ENCODE measurements at places on chromosomes 1 and 21.

DNA sequence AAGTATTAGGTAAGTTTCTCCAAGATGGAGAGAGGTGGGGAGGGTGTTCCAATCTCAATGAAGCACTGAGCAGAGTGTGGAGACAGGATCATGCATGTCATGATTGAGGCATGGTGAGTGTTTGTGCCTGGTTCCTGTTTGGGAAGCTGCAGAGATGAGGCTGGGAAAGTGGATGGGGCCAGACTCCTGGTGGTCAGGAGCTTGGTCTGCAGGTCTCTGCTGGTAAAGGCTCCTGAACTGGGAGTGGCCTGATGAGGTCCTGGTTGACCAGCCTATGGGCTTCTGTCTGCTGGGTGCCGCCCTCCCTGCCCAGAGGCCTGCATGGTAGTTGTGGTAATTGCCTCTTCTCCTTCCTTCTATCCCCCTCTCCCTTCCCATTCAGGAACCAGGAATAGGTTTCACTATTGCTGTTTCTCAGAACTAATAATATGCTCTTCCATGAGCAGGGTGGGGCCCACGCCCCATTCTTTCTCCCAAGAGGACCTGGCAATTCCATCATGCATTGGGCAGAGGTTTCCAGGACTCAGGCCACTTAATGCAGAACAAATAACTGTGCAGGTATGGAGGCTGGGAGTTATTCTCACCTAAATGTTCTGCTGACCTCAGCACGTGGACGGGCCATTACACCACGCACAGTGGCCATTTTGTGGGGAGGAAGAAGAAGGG is 24.5 kb downstream of the PROK1 start:
- DNase-seq = peak; percentile 32

GRCh38 chr1:178030467-178030866 is 60.6 kb upstream of the SEC16B start:
- DNase-seq = no peak

- DNase-seq = no peak
Observed at GRCh38 chr1:231359113-231359512, 21.0 kb downstream of the SPRTN start.

DNA sequence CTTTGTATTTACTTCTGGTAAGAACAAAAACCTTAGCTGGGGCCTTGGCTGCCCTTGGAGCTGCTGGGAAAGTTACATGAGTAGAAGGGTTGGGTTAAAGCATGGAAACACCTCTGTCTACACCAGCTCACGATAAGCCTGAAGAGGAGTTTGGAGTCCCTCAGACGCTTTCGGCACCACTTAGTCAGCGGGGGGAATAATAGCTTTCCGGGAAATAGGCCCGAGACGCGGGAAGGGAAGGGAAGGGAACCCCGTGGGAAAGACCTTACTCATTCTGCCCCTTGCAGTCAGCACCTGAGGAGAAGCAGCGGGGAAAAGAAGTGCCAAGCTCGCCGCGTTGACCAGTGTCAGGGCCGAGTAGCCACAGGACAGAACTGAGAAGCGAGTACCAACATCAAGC is 66.4 kb upstream of the PDE9A start:
- DNase-seq = no peak

DNA sequence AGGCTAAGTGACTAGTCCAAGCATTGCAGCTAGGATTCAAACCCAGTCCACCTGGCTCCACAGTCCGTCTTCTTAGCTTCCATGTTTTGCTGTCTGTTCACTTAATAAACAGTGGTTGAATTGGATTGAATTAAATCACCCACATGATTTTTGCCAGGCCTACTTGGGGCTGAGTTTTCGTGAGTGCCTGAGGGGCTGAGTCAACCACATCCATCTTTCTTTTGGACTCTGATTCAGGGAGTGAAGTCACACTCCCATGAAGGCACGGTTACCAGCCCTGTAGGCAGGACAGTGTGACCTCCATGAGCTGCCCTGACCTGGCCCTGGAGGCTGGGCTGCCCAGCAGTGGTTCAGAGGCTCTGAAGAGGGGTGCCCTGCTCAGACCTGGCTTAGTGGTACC is 123.7 kb downstream of the ACTL8 start:
- DNase-seq = no peak

GRCh38 chr1:53641481-53642214 is 97.3 kb downstream of the GLIS1 start:
- no peak for DNase-seq

DNA sequence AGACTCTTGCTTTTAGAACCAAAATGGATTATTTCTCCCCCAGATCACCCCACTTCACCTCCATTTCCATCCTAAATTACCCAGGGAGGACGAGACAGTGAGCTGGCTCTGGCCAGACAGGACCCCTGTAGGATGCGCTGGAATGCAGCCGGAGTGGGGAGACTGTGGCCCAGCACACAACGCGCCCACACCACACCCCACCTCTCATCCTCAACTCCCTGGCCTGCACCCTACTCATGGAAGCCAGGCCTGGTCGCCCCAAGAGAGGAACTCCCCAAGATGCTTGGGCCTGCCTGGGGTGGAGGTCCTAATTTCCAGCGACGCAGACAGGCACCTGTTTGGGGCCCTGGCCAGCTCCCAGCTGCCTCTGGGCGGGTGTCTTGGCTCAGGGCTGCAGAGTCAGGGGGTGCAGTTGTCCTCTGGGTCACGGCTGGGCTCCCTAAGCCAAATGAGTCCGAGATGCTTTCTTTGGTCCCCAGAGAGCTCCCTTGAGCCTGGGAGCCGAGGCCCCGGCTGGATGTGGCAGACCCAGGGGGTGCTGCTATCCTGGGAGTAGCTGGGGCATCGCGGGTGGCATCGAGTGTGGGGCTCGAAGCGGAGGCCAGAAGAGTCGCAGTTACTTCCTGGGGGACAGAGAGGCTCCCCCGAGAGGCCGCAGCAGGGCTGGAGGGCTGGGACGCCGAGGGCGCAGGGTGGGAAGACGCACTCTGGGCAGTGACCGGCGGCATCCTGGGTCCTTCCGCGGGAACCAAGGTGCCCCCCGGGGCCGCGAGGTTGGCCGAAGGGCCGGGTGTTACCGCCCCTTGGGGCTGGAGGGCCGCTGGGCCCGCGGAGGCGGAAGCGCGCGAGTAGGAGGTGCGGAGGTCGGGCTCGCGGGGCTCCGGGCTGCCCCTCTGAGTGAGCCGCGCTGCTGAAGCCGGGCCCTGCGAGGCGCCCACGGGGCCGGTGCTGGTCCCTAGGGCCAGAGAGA is 10.4 kb downstream of the CLEC20A start:
- DNase-seq = no peak

DNA sequence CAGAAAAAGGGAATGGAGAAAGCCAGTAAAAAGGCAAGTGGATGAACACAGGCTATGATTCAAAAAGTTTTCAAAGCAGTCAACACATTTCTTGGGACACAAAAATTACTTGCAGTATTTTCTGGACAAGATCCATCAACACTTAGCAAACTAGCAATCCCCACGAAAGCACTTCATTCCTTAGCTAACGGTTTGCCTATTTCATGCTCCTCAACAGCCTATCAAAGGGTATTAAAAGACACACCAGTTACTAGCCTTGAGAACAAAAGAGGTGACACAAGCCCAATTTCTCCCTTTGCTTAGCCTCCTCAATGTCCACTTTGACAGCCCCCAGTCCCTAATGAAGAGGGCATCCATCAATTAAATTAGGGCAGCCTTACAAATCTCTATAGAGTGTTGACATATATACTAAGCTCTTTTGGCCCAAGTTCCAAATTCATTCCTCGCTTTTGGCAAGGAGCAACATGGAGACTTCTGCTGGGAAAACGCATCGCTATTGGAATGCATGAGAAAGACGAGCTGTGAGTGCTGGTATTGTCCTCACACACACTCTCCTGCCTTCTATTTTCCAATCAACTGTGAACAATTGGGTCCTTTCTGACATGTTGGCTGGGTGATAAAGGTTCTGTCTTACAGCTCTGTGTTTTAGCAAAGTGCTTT is 180.0 kb downstream of the TNR start:
- DNase-seq = no peak

DNA sequence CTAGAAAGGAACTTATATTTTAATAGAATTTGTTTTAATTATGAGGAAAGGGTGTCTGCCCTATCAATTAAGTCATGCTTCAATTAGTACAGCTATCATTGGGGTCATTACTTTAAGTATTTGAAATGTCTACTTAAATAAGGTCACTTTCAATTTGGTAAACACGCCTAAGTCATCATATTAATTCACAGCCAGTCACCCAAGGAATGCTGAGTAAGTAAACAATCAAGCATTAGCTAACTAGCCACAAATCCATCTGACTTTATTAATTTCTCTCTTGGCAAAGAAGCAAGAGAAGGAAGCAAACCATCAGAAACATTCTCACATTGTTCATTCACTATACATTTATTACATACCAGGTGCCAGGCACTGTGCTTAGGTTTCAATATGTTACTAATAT is 1.2 kb upstream of the LRRC52 start:
- no peak for DNase-seq

DNA sequence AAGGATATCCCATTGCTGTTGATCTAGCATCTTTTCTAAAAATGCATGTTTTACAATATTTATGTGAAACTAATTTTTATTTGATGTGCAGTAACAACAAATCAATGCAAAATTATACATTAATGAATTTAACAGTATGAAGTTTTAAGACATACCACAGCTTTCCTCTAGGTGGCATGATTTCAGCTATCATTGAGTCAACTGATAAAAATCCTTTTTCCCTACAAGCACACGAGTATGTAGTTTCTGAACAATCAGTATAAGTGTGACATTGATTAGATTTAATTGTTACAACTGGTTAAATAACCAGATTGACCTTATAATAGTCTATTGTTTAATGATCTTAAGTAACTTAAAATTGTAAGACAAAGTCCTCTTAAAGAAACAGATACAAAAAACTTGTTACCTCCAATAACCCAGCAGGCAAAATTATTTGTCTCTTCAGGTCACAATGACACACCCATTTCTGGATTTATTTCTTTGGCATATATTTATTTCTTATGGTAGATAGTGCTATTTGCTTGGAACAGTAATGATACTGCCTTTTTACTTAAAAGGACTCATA is 5.8 kb upstream of the TGFB2 start:
- DNase-seq = no peak

DNA sequence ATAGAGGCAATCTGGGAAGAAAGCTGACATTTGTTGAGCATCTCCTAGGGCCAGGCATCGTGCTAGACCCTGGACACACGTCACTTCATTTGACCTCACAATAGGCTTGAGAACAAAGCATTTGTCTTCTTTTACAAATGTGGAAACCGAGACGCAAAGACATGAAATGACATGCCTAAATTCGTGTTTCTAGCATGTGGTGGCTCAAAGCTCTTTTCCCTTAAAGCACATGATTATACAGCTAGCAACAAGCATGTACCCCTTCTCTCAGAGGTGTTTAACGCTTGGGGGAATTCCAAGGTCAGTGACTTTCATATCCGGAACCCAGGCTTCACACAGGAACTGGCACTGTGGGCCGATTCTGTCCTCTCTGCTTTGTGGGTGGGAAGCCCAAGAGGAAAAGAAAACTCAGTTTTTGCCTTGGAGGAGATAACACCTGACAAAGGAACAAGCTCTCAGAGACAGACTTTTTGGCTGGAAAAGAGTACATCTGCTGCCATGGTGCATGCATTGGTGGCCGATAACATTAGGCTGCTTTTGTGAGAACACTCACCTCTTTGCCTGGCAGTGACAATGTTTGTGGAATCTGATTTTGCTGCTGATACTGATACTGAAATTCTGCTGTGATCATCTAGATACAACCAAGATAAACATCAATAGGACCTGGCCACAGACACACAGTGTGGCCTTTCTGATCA is 15.4 kb upstream of the CD2 start:
- no peak for DNase-seq

DNA sequence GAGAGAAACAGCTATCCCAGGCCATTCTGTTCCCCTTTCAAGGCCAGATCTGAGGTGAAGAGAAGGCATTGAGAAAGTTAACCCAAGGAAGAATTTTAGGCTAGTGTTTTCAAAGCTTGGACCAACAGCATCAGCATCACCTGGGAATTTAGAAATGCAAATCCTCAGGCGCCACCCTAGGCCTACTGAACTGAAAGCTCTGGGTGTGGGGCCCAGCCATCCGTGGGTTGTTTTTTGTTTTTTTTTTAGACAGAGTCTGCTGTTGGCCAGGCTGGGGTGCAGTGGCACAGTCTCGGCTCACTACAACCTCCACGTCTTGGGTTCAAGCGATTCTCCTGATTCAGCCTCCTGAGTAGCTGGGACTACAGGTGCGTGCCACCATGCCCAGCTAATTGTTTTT is 98.6 kb downstream of the RNF220 start:
- DNase-seq = no peak

DNA sequence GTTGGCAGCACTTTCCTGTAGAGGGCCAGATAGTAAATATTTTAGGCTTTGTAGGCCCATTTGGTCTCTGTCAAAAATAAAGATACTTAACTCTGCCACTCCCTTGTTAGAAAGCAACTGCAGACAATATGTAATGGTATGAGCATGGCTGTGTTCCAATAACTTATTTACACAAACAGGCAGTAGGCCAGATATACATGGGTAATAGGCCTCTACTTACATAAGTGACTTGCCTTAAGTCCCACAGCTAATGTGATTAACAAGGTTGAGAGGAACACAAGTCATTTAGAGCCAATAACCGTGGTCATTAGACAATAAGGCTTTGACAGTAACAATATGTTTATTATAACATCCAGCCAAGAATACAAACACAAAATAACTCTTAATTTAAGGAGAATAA is 17.4 kb downstream of the CCT8 start:
- DNase-seq = no peak

- DNase-seq = no peak
Observed at GRCh38 chr21:30234643-30235042, 18.7 kb upstream of the CLDN8 start.

DNA sequence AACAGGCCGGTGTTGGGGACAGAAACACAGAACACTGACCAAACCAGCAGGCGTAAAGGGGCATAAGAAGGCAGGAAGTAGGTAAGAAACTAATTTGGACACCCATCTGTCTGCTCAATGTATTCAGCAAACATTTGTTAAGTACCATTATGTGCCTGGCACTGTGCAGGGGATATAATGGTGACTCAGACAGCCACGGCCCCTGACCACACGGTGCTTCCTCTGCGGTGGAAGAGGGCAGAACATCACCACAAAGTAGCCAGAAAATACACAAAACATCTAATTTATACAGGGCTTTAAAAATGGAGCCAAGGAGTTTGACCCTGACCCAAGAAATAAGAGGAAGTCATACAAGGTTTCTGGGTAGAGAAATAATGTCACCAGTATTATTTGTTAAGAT is 12.9 kb downstream of the DNAJC11 start:
- no peak for DNase-seq

DNA sequence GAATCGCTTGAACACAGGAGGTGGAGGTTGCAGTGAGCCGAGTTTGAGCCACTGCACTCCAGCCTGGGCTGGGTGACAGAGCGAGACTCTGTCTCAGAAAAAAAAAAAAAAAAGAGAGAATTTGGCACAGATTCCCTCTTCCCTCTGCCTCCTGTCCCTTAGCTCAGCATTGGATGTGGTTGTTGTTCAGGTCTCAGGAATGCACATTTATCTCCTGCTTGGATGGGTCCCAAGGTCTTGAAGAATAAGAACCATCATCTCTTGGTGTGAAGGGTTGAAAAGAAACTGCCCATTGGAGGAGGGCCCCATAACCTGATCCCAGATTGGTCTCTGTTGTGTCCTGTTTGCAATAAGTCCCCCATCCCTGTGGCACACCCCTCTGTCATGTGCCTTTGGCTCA is 34.9 kb downstream of the UBIAD1 start:
- no peak for DNase-seq

All from HCT116 (cell line).